ENCODE measurements at places on chromosomes 7 and 10.
A peak's percentile ranks its signal among the peaks of the same experiment; 100 is the strongest.

DNA sequence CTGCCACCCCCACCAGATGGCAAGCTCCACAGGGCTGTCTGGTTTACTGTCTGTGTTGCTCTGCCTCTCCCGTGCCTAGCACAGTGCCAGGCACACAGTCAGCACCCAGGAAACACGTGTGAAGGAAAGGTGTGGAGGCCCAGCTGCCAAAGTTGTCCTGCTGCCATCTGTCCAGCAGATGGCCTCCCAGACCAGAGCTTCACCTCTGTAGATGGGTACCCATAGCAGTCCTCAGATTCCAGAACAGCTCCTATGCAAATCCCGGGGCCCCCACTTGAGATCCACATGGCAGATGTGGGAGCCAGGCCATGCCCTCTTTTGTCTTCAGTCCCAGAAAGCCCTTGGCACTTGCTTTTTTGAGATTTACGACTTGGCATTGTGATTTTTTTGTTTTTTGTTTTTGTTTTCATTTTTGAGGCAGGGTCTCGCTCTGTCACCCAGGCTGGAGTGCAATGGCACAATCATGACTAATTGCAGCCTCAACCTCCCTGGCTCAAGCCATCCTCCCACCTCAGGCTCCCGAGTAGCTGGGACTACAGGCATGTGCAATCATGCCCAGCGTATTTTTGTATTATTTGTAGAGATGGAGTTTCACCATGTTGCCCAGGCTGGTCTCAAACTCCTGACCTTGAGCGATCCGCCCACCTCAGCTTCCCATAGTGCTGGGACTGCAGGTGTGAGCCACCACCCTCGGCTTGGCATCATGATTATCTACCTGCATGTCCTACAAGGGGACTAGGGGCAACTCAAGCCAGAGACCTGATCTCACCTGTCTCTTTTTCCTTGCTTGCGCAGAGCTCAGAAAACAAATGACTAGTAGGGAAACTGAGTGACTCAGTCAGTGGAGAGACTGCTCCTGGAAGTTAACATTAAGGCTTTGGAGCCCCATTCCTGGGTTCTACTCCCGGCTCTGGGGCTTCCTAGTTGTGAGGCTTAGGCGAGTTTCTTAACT is 16.9 kb upstream of the PALD1 start:
- DNase-seq: peak; percentile 48

DNA sequence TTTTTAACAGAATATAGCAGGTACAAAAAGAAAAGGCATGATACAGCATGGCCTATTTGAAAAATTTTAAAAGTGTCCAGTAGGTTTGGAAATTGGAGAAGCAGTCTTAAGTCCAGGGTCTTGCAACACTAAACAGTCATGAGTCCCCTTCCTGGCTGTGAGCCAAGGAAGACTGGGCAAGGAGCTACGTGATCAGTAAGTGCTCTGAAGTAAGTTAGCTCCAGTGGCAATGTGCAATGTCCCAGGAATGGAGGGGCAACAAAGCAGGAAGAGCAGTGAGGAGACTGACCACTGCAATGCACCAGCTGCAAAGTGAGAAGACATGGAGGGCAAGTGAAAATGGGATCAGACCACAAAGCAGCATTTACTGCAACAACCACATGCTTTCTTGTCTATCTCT is 72.9 kb upstream of the GRID1 start:
- peak; percentile 59 for DNase-seq

DNA sequence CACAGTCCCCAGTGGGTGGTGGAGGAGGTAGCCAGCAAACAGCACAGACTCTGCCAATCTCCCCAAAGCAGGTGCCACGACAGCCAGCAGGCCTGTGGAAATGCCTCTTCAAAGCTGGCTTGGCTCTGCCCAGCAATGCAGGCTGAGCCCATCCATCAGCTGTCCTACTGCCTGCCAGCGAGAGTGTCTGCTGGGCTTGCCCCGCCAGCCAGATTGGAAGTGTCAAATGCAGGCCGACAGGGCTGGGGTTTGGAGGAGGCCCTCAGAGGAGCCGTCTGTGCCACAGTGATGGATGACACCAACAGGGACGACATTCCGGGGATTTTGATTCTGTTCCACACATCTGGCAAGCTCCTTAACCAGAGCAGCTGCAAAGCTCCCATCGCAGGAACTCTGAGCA is 16.7 kb downstream of the HABP2 start:
- no peak for DNase-seq

GRCh38 chr7:4235596-4235995 is 446.5 kb upstream of the FOXK1 start:
- DNase-seq: peak; percentile 41

DNA sequence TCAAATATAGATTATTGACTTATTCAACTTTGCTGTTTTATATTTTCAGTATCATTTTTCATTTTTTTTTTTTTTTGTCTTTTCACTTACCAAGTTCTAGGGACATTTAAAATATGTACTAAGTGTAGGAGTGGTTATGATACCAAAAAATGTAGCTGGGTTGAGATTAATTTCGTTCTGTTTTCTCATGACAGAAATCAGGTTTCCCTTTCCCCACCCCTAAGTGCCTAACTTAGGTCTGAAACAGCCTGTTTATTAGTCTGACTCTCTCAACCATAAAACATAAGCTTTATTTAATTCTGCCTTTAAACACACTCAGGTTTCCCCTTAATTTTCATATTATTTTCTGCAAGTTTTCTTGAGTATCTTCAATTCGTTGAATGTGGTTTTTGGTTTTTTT is 22.1 kb downstream of the TMEM106B start:
- no peak for DNase-seq

- DNase-seq: no peak
Measured at GRCh38 chr7:41970941-41971340, 266.1 kb downstream of the GLI3 start.

DNA sequence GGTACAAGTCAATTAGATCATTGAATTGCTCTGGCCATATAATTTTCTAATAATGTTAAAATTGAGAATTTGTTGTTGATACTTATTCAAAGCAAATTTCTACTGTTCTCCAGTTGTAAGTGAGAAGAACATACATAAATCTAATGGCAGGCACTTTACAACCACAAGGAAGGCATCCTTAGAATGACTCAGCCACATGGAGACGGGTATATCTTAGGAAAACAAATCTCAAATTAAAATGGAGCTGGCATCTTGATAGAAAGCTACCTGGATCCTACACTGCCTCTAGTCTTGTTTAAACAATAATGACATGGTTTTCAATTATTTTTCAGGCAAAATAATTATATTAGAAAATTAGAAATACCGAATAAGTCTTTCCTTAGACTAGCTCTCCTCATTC is 1183.7 kb upstream of the SORCS1 start:
- DNase-seq: no peak

DNA sequence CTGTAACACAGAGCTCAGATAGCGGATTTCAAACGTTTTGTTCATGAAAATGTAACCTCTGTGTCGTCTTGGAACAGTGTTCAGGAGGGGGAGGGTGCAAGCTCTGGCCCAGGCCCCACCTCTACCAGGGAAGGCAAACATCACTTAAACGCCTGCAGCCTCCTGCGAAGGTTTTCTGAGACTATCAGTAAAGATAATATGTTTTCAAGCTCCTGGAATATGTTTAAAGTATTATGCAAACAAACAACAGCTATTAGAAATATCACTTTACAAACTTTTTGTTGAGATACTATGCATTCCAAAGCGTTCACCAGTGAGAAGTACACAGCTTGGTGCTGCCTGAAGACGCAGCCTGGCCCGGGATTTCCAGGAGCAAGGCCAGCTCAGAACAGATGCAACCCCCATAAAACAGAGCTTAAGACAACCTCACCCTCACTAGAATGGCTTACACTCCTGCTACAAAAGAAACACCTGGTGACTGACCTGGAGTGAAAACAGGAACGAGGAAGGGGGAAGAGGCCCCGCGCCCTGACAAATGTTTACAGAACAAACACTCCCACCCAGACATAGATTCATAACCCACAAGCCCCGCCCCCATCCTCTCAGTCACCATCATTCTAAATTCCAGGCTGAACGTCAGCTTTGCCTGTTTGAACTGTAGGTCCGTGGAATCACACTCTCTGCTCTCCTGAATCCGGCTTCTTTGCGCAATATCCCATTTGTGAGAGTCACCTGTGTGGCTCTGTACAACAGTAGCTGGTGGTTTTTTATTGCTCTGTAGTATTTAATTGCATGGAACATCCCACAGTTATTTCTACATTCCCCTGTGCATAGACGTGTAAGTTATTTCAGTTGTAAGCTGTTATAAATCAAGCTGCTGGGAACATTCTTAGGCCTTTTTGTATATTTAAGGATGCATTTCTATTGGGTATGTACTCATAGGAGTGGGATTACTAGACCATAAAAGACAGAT is 155.0 kb downstream of the PTPRN2 start:
- peak; percentile 92 for DNase-seq

- DNase-seq: no peak
Measured at GRCh38 chr10:11975795-11976194, 66.8 kb downstream of the UPF2 start.

All from small intestine (tissue), 16 donors.